Left lung (tissue), 14 donors: ENCODE measurements at places on chromosomes 1 and 21. TPM values are rescaled to one million over a fixed set of nuclear protein-coding genes. Genes with fewer than 3 reads are reported as not detected.

Gene TMPRSS15
- not detected for polyA plus RNA-seq

Gene ASCL5
- polyA plus RNA-seq: 0.71 TPM

GRCh38 chr1:230864441-230864840 lies 3.9 kb downstream of the C1orf198 start:
- no peak for DNase-seq

- no peak for DNase-seq
Observed at GRCh38 chr1:242522304-242522945, 2.1 kb downstream of the PLD5 start.

DNA sequence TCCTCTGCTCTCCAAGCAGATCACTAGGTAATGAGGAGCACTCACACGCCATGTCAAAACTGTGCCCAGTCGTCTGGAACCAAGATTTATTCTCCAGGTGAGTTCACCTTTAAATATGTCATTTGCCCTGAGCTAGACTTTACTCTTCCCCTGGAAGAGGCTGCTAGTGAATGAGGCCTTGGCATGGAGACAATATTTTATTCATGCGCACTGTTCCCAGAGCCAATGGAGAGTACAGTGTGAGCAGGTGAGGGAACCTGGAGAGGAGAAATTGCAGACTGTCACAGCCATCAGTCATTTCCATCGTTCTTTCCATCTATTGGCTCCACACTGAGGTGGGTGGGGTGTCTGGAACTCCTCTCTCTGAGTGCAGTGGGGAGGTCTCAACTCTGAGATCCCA lies 333.6 kb downstream of the KCNH1 start:
- no peak for DNase-seq

GRCh38 chr1:22600071-22600816 lies 36.2 kb upstream of the C1QA start:
- DNase-seq: no peak

GRCh38 chr21:42537106-42537742 lies 23.6 kb downstream of the SLC37A1 start:
- DNase-seq: no peak

GRCh38 chr1:205444300-205444930 lies 11.4 kb downstream of the BLACAT1 start:
- DNase-seq: no peak

GRCh38 chr1:212470059-212470458 lies 37.3 kb downstream of the NENF start:
- DNase-seq: no peak
